NCI-H774 (cell line): ENCODE measurements at places on chromosomes 11 and 22.

- no peak for DNase-seq
Measured at GRCh38 chr22:23098230-23098705, 27.9 kb downstream of the GNAZ start.

DNA sequence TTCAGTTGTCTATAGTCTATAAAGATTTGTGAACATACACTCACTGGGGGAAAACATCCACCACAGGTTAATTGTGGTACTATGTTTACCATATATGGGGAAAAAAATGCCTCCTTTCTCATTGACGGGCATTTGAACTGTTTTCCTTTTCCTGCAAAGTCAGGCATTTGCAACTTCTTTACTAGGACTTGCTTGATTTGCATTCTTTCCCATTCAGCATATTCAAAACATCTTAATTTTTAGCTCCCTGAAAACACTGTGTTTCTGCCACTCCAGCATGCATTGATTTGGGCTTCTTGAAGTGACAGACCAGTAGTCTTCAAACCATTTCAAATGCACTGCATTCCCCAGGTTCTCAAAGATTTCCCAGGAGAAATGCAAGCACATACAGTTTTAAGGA lies 67.6 kb downstream of the INSC start:
- no peak for DNase-seq

GRCh38 chr11:19426756-19427403 lies 186.1 kb upstream of the E2F8 start:
- no peak for DNase-seq

- no peak for DNase-seq
Measured at GRCh38 chr11:114621950-114622809, 26.6 kb upstream of the NXPE4 start.

GRCh38 chr11:70739811-70740487 lies 341.6 kb downstream of the CTTN start:
- DNase-seq = no peak

DNA sequence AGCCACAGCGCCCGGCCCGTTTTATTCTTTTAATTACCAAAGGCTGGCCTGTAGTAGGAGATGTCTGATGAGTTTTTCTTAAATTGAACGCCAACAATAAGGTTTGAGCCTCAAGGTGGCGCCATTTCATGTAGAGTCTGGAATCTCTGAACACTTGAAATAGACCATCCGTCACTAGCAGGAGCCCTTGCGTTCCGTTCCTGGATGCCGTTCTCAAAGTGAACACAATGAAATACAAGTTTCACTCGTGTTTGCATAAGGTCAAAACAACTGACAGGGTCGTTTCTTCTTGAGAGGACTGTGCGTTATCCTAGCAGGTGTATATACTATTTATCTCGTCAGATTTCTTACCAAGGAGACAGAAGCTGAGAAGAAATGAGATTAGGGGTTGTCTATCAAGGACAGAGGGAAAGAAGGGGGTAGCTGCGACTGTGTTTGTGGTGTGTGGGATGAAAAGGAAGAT lies 18.7 kb upstream of the SCGB1D1 start:
- peak; percentile 79 for DNase-seq

DNA sequence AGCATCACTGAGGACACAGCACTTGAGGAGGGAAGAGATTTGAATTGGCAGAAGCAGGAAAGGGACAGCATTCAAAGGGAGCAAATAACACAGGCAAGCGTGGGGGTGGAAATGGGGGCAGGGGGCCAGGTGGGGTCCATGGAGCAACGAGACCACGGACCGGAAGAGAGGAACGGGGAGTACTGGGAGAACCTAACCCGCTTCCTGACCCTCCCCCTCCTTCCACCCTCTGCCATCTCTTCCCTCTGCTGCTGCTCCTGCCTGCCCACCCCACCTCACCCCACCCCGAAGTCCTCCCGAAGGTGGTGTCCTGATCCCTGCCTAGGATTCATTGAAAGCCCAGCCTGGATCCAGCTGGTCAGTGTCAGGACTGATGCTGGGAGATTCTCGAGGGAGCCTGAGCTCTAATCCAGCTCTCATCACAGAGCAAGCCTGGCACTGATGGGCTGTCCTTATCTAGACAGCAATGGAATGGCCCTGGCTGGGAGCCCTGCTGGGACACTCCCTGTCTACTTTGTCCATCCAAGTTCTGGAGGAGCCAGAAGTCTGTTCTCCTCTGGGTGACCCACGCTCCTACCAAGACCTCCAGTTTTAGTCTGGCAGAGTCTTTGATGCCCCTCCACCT lies 105.0 kb downstream of the TRIM29 start:
- no peak for DNase-seq
